Left renal pelvis (tissue), 4 donors: ENCODE measurements at places on chromosomes 1 and 21. TPM values are rescaled to one million over a fixed set of nuclear protein-coding genes. Genes with fewer than 3 reads are reported as not detected.

DNA sequence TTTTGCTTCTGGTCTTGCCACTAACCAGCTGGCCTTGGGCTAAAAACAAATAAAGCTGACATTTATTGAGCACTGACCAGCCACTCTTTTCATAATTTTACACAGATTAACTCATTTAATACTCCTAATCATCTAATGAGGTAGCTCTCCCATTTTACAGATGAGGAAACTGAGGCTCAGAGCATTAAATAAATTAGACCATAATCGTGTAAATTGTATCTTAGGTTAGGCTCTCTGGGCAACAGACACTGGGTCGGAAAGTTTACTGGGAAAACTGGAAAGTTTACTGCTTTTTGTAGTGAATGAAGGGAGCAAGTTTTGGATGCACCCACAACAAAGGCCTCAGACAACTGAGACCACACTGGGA is 7.3 kb downstream of the BMP8B start:
- DNase-seq: no peak

DNA sequence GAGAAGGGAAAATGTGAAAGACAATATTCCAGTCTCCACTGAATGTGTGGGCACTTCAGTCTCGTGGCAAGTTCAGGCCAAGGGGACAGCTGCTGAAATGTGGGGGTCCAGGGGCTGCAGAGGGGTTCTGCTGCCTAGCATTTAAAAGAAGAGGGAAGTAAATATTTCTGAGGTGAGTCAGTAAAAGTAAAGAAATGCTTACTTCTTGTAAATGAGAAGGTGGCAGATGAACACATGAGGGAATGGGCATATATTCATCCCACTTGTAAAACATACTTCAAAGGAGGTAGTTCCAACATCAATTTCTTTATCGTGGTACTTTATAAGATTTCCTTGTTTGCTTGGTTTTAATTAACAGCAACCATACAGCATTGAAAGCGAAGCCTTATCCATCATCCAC is 63.1 kb upstream of the HIVEP3 start:
- no peak for DNase-seq

GRCh38 chr1:222897527-222898190 is 82.8 kb downstream of the DISP1 start:
- DNase-seq: no peak

Gene NBPF26
- polyA plus RNA-seq: 12.3 TPM

Gene RUNX3
- 0.52 TPM for polyA plus RNA-seq

Gene PRRC2C
- polyA plus RNA-seq: 137 TPM

DNA sequence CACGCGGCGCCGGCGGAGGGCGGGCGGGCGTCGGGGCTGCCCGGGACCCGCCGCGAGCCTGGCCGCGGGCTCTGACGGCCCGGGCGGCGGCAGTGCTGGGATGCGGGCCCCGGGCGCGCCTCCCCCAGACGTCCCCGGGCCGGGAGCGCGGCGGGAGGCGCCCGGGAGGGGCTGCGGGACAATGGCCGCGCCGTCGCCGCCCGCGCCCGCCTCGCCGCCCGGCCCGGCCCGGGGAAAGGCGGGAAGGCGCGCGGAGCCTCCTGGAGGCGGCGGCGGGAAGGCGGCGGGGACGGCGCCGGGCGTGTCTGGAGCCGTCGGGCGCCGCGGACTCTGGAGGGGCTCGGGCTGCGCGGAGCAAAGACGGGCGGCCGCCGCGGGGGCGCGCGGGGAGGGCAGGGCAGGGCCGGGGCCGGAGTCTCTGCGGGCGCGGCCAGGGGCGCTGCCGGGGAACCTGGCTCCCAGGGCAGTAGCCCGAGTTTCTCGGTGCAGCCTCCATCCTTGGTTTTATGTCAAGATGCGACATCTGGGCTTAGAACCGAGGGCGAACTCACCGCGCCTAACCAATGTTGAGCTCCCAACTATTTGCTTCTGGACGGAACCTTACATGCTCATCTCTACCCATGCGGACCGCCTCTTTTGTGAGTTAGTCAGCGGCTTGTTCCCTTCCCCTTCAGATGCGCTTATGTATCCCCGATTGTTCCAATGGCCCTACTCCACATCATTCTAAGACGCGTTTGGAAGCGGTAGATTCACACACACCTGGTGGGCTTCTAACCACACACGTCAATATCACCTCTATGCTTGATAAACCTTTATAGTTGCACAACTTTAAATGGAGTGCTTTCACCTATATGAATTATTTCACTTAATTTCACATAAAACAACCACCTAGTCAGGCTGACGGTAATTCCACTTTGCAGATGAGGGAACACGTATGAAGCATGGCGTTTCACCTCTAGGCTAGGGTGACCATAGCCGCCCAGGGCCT is 651 bp downstream of the ZBTB8A start:
- peak; percentile 25 for DNase-seq

- DNase-seq: no peak
Measured at GRCh38 chr1:66247415-66248208, 286.3 kb upstream of the SGIP1 start.

Gene FCRL4
- not detected for polyA plus RNA-seq

DNA sequence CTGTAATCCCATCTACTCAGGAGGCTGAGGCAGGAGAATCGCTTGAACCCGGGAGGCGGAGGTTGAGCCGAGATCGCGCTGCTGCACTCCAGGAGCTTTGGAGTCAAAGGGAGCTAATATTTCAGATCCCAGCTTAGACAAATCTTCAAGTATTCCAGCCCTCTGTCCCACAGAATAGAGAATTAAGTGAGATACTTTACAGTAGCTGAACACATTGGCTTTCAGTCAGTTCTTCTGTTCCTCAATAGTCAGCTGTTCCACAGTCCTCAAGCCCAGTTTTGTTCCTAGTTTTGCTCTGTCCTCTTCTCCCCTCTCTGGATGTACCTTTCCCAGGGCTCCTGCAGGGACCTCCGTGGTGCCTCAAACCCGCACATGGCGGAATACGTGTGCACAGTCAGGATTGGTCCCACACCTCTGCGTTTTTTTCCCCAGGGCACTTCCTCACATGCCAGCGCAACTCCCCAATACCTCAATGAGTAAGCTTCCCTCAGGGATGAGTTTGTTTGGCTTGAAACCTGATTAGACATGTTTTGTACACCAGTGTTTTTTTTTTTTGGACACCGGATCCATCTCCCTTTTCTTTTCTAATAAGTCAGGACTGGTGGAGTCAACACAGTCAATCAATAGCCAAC is 1.2 kb downstream of the MFN2 start:
- DNase-seq: no peak

Gene FCER1G
- 39.3 TPM for polyA plus RNA-seq

GRCh38 chr1:111729271-111729921 is 9.8 kb downstream of the INKA2 start:
- DNase-seq: no peak

Gene HAO2
- polyA plus RNA-seq: 1.4 TPM

DNA sequence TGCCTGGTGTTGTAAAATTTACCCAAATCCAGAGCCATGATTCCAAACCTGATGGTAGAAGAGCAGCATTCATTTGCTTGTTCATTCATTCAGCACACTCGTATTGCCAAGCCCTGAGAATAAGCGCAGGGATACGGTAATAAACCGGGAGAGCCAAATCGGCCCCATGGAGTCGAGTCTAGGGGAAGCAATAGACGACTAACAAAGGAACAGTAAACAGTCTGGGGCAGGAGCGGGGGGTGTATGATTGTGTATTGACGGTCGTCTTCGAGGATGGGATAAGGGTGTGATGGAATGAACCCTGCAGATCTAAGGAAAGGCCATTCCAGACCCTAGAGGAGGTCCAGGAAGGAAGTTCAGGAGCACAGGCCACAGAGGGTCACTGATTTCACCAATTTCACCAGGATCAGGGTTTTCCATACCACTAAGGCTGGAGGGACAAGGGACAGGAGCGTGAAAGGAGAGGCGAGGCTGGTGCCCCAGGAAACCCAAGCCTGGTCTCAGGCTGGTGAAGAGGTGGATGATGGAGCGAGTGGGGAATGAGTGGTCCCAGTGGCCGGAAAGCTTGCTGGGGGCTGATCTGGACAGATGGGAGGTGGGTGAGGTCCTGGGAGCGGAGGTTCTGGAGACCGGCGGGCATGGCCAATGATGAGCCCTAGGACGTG is 61.1 kb upstream of the PDE9A start:
- no peak for DNase-seq

DNA sequence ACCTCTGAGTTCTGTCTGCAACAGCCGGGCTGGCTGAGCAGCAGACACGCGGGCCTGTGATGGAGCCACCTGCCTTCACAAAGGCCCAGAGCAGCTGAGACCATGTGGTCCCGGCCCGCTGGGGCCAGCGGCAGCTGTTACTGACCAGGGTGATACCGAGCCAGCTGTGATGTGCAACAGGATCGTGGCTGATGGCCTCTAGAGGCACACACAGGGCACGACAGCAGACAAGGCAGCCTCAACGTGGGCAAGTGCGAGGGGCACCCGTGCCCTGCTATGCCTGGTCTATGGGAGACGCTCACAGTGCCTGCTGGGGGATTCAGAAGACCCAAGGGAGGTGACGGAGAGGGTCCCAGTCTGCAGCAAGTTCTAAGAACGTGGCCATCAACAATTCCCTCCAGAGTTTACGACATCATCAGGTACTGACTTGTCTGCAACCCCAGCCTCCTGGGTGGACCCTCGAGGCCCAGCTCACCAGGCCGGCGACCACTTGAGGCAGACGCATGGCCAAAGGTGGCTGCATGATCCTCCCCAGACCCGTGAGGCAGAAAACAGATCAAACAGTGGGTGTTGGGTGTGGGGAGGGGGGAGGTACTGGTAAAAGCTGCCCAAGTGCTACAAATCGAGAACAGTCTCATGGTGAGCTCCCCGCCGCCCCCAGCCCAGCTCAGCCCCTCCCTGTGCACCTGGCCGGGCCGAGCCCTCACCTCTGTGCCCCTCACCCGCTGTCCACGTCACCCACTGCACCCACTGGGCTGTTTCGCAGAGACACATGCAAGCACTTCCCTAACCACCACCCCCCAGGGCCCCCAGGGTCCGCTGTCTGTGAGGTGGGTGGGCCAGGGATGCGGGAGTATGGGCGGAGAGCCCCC is 6.0 kb downstream of the POFUT2 start:
- DNase-seq: no peak

DNA sequence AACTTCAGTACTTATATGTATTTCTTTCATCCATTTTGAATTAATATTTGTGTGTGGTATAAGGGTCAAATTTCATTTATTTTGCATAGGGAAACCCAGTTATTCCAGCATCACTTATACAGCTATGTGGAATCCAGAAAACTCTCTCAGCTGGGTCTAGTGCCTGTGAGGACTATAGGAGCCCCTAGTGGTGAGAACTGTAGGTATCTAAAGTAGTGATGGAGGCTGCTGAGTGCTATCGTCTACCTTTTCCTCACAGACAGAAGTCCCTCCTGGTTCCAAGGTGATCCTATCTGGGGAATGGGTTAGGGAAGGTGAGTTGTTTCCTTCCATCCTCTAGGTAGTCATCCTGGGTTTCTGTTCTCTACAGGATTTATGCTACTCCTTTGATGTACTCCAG is 352.0 kb upstream of the C1orf87 start:
- no peak for DNase-seq

Gene LAMTOR2
- 35.2 TPM for polyA plus RNA-seq

GRCh38 chr1:199410462-199410861 is 617.0 kb upstream of the NR5A2 start:
- no peak for DNase-seq

- DNase-seq: no peak
Measured at GRCh38 chr1:69697340-69697739, 129.6 kb downstream of the LRRC7 start.

DNA sequence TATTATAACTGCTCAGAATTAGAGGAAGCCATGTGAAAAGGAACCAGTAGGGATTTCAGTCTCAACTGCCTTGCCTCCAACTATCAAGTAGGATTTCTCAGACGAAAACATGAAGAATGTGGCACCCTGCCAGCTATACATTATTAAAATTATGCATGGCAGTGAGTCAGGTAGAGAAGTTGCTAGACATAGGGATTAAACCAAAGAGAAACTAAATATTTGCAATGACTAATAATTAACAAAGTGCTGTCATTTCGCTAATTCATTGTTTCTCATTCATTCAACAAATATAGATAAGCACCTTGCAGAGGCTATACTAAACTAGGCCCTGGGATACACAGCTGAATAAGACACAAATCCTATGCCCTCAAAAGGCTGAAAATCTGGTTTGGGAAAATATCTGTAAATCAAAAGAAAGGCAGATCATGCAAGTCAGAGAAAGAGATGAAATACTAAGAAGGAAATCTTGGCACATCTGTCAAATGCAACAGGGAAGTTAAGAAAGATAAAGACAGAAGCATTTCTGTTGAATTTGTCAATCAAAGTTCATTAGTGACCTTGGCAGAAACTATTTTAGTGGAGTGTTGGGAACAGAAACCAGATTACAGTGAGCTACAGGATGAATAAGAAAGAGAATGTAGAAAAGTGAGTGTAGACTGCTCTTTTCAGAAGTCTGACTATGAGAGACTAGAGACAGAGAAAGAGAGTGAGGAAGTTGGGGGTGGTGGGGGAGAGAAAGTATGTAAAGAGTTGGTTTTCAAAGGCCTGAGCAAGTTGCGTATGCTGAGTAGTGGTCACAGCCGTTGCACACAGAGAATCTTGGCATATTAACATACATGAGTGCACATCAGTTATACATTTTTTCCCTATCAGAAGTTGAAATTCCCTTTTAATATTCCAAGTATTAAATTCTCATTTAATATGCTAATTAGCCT is 14.7 kb upstream of the NBPF11 start:
- no peak for DNase-seq

DNA sequence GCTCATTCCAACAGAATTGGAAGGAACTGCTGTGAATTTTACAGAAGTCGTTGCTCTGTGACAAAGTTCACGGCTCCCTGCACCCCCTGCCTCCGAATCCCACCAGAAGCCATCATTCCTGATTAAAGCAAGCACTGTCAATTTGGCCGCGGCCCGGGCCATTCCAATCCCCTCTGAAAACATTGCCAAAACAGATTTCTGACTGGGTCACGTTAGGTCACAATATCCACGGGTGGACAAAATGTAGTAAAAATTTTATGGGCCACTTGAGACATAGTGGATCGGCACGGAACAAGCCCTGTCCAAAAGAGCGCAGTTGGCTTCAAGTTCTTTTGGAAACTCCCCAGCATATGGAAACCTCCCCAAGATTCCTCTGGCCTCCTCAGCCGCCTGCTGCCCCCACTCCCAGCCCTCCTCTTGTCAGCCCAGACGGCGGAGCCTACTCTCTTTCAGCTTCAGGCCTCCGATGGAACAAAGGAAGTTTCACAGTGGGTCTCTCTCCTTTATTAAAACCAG is 67.2 kb upstream of the IFNAR2 start:
- DNase-seq: peak; percentile 35
